Neural crest cell (in vitro differentiated cells): ENCODE measurements at places on chromosomes 2 and 18. TPM values are rescaled to one million over a fixed set of nuclear protein-coding genes. Genes with fewer than 3 reads are reported as not detected.
A peak's percentile ranks its signal among the peaks of the same experiment; 100 is the strongest.

- H3K27ac ChIP-seq = no peak overlapping the region
- peaks cover 2% of the 10 kb centered on the region for H3K36me3 ChIP-seq
- H3K27me3 ChIP-seq = no peaks in the 10 kb centered on the region
- DNase-seq = no peak
- H3K4me1 ChIP-seq = peaks cover 5% of the 10 kb centered on the region
Measured at GRCh38 chr2:12361506-12361905, 355.2 kb upstream of the TRIB2 start.

DNA sequence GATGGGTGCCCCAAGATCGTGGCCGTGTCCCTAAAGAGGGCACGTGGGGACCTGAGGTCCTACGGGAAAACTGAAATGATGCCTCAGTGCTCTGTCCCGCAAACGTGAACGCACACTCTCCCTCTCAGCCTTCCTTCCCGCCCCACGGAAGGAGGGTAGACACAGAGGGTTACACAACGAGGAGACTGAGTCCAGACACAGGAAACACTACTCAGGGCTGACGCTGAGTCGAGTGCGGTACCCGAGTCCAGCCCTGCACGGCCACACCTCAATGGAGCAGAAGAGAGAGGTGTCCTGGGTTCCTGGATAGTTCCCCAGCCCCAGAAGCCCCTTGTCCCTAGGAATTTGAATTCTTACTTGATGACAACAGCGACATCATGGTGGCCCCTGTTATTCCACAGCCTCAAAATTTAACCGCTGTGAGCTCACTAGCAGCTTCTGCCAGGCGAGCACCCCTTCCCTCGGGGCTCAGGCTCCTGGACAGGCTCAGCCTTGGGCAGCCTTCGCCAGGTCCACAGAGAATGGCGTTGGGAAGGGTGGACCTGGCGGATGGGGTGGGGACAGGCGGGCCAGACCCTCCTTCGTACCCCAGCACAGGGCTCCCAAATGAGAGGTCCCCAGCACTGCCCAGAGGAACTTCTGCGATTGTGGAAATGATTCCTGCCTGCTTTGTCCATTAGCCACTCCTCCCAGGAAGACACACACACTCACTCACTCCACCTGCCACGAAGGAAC is 980 bp upstream of the RNPEPL1 start:
- H3K27me3 ChIP-seq = peaks cover 8% of the 10 kb centered on the region
- no peaks in the 10 kb centered on the region for H3K36me3 ChIP-seq
- H3K4me3 ChIP-seq = peak overlapping the region; percentile 90

- no peak overlapping the region for H3K27ac ChIP-seq
- H3K4me3 ChIP-seq = no peak overlapping the region
- H3K4me1 ChIP-seq = peaks cover 11% of the 10 kb centered on the region
Measured at GRCh38 chr2:59584958-59585357, 968.5 kb downstream of the BCL11A start.

VPS4B gene
- total RNA-seq = 34.2 and 41.8 TPM in 2 replicates

DNA sequence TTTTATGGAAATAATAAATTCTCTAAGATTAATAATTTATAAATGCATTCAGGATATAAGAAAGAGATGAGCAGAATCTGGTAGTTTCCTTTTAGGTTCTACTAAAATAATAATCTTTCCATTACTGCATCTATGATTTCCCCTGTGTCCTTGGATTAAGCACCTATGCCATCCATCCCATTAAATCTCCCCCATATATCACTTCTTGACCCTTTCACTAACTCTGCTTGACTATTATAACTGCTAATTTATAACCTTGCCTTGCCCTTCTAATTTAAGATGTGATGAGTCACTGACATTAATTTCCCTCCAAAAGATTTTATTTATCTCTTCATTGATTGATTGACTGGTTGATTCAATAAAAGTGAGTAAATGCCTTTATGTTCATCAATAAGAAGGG is 348.3 kb upstream of the LRATD1 start:
- no peak overlapping the region for H3K27ac ChIP-seq
- H3K27me3 ChIP-seq = no peaks in the 10 kb centered on the region
- H3K4me1 ChIP-seq = no peaks in the 10 kb centered on the region

DNA sequence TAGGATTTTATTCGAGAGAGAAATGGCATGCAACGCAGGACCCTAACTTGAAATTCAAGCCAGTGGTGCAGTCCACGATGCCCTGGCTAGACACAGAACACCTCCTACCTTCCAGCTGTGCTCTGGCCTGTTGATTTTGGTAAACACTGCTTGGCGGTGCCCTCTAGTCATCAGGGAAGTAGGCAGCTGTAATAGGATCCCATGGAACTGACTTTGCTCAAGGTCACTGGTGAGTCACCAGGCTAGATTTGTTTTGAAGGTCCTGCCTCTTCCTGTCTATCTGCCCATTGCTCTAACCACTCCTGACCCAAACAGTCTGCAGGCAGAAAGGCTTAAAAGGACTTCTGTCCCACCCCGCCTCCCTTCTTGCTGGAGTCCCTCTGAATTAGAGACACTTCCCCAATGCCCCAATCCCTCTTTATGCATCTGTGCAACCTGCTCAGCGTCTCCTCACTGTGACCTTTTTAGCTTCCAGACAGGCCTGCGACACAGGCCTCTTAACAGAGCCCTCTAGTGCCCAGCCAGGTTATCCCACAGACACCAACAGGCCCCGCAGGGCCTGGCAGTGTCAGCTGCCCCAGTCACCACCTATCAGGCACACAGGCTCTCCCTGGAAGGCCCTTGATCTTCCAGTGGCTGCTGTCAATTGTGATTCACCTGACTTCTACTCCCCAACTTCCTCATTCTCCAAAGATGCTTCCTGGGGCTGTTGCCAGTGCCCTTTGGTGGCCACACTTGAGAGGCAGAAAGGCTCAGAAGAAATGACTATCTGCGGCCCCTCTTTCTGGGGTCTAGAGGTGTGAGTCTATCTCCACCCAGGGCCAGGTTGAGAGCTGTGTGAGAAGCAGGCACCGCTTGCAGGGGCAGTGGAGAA is 5.2 kb downstream of the TMEM127 start:
- H3K27ac ChIP-seq = no peak overlapping the region
- no peaks in the 10 kb centered on the region for H3K27me3 ChIP-seq
- no peaks in the 10 kb centered on the region for H3K36me3 ChIP-seq
- DNase-seq = no peak
- H3K4me1 ChIP-seq = peaks cover 24% of the 10 kb centered on the region

MC2R gene
- total RNA-seq = not detected in 2 replicates

DNA sequence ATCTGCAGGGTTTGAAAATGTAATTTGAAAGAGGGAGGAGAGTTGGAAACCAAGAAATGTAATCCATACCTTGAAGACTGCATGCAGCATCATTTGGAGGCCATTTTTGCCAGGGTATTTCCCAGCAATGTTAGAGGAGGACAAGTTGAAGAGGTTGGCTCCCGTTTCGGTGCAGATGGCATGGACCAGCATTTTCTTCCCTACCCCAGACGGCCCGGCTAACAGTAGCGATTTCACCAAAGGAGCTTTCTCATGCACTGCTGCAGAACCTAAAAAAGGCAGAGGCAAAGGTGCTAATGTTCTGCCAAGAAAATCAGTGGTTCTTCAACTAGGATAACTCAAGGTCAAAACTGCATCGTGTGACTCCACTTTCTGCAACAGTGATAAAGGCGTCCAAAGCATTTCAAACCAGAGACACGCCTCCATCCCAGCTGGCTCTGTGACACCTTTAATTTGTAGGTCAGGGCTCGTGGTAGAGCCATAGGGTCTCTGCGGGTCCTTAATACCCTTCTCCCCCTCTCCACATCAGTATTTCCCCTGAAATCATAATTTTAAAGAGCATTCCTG is 99.6 kb upstream of the ASB18 start:
- DNase-seq = no peak
- H3K27me3 ChIP-seq = peaks cover 15% of the 10 kb centered on the region
- H3K4me3 ChIP-seq = no peak overlapping the region
